ENCODE measurements at places on chromosomes 5 and 9. TPM values are rescaled to one million over a fixed set of nuclear protein-coding genes. Genes with fewer than 3 reads are reported as not detected.

Gene ZBTB6
- total RNA-seq = 7.4 TPM

- no peak for DNase-seq
Measured at GRCh38 chr5:168992016-168992415, 308.9 kb downstream of the SLIT3 start.

Gene RAB3C
- 16.1 TPM for total RNA-seq

GRCh38 chr9:92175441-92175840 lies 60.2 kb upstream of the SPTLC1 start:
- DNase-seq = no peak

GRCh38 chr9:126695701-126696400 lies 82.1 kb downstream of the LMX1B start:
- DNase-seq = no peak
